Ovary (tissue), 10 donors: ENCODE measurements at places on chromosomes 1 and 21. TPM values are rescaled to one million over a fixed set of nuclear protein-coding genes. Genes with fewer than 3 reads are reported as not detected.

DNAI4 gene
- 33.0 TPM for total RNA-seq

PDPN gene
- total RNA-seq: 17.6 TPM

TMEM81 gene
- total RNA-seq: 3.6 TPM

IFI44L gene
- total RNA-seq: 10.3 TPM

TCEA3 gene
- total RNA-seq: 42.0 TPM

ADAMTSL4 gene
- 22.5 TPM for total RNA-seq

UBE2J2 gene
- 41.2 TPM for total RNA-seq

SCMH1 gene
- 60.1 TPM for total RNA-seq

CDCA8 gene
- total RNA-seq: 0.42 TPM

CEP104 gene
- total RNA-seq: 40.5 TPM

SYCP1 gene
- not detected for total RNA-seq

ADGRL2 gene
- 72.5 TPM for total RNA-seq

RSRP1 gene
- total RNA-seq: 138 TPM

ABCA4 gene
- total RNA-seq: 0.38 TPM

LYPD8 gene
- total RNA-seq: not detected

SUSD4 gene
- 47.0 TPM for total RNA-seq

NEK2 gene
- 0.20 TPM for total RNA-seq

LCE3E gene
- not detected for total RNA-seq

HSD3B1 gene
- not detected for total RNA-seq

TNFRSF1B gene
- 26.4 TPM for total RNA-seq

INAVA gene
- total RNA-seq: 1.1 TPM

RGS13 gene
- total RNA-seq: 0.12 TPM
